ENCODE measurements at places on chromosomes 4 and X. TPM values are rescaled to one million over a fixed set of nuclear protein-coding genes. Genes with fewer than 3 reads are reported as not detected.

The KIF4A gene
- total RNA-seq: 3.4 TPM

The ARHGAP6 gene
- total RNA-seq: 1.4 TPM

The SPANXA2 gene
- 0.41 TPM for total RNA-seq

The XAGE1A gene
- not detected for total RNA-seq

The TMEM175 gene
- 20.5 TPM for total RNA-seq

The SH3RF1 gene
- total RNA-seq: 25.6 TPM

The SPRY1 gene
- 4.8 TPM for total RNA-seq

The EMCN gene
- total RNA-seq: 0.34 TPM

The RTL5 gene
- total RNA-seq: 2.7 TPM

The RNF212 gene
- 13.0 TPM for total RNA-seq

The ARR3 gene
- not detected for total RNA-seq

The CENPVL2 gene
- 0.96 TPM for total RNA-seq

The APELA gene
- not detected for total RNA-seq

The ENOX2 gene
- total RNA-seq: 15.1 TPM

The MAGEA1 gene
- total RNA-seq: not detected

The EFHC2 gene
- not detected for total RNA-seq

The MND1 gene
- 2.3 TPM for total RNA-seq

The MAB21L2 gene
- total RNA-seq: not detected

The FHIP1A gene
- total RNA-seq: 10.0 TPM

The MID1 gene
- total RNA-seq: 13.5 TPM

The HOPX gene
- total RNA-seq: 3.0 TPM

The SHROOM4 gene
- total RNA-seq: 7.5 TPM

The CHRNA9 gene
- total RNA-seq: 0.07 TPM

The NOA1 gene
- total RNA-seq: 27.3 TPM

The GRIA3 gene
- total RNA-seq: 0.96 TPM

The GPRIN3 gene
- 0.41 TPM for total RNA-seq

The GSX2 gene
- total RNA-seq: not detected

The SPOCK3 gene
- total RNA-seq: 1.4 TPM

Data from kidney epithelial cell (primary cell).